ENCODE measurements at places on chromosomes 1 and 21.

DNA sequence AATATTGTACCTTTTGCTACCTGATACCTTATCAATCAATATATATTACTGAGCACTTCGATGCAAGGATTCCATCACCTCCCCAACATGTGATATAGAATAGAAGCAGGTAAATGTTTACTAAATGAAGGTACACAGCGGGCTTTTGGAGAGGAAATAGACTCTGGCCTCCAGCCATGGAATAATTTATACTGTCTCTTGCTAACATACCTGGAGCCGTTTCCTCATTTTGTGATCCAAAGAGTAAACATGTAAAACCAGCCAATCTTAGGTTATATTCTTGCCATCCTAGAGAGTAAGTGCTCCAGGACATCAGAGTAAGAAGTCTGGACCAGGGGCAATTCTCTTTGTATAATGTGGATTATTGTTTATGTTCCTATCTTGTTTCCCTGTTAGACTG, 39.4 kb downstream of the NDUFS5 start:
- no peak for DNase-seq

- DNase-seq, result no peak
Measured at GRCh38 chr1:161691846-161692245, 15.2 kb upstream of the FCRLA start.

DNA sequence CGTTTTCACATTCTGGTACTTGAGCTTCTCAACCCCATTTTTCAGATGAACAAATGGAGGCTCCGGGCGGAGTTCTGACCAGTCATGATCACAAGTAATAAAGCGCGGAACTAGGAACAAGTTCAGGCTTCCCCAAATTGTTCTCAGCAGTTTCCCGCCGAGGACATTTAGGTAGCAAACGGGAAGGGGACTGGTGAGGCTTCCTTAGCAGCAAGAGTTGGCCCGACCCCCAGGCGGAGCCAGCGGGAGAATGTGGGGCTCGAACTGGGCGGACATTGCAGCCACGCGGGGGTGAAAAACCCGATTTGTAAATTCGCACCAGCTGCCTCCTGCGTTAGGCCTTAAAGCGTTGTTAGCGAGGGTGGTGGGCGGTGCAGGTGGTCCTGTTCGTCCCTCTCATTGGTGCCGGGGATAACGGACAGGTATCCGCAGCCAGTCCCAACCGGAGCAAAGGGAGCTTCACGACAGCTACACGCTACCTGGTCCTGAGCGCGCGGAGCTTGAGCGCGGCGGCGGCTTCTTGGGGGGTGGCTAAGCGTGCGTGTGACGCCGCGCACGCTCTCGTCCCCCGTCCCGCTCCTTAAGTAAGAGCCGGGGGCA, 15.3 kb downstream of the SEMA6C start:
- peak; percentile 88 for DNase-seq

- no peak for DNase-seq
Measured at GRCh38 chr1:29218223-29218622, 12.5 kb downstream of the MECR start.

- no peak for DNase-seq
Measured at GRCh38 chr1:182910143-182910542, 42.8 kb downstream of the SHCBP1L start.

GRCh38 chr1:203296460-203297073, 8.8 kb upstream of the BTG2 start:
- DNase-seq, result peak; percentile 17

- no peak for DNase-seq
Measured at GRCh38 chr1:201568859-201569294, 29.9 kb downstream of the NAV1 start.

- DNase-seq, result no peak
Measured at GRCh38 chr1:154411525-154411924, 6.4 kb downstream of the IL6R start.

DNA sequence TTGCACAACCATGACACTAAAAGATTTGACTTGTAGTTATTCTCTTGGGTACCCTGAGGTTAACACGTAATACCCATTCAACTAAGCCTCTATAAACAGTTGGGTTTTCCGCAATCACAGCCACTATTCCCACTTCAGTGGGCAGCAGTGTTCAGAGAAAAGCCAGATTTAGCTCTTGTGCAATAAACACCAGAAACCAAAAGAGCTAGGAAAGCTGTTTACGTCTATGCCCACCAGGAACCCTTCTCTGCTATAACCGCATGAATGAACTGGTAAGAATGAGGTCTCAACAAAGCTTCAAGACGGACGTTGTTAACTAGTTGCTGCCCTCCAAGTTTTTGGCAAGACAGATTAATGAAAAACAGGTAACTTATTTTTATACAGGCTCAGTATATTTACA, 101.3 kb downstream of the SLC45A1 start:
- DNase-seq, result peak; percentile 65

DNA sequence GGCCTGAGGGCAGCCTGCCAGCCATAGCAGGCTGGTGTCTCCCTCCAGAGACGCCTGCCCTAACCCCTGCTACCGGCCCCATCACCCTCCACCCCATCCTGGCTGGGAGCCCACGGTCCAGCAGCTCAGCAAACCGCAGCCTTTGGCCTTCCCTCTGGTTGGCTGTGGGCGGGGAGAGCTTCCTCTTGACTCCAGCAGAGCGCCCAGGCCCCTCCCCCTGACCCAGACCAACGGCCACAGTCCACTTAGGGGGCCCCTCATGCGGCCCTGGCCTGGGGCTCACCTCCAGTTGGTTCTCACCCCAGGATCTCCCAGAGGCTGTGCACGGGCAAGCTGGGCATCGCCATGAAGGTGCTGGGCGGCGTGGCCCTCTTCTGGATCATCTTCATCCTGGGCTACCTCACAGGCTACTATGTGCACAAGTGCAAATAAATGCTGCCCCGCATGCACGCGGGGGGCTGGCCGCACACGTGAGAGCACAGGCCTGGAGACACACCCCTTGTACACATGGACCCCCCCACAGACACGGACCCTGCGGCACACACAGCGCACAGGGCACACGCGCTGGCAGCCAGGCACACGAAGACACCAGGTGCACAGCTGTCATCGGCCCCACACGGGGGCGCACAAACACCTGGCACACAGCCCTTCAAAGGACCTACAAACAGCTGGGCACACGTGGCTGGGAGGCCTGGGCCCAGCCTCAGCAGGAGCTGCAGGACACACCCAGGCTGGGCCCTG, 3.1 kb downstream of the SMIM1 start:
- DNase-seq, result peak; percentile 47

DNA sequence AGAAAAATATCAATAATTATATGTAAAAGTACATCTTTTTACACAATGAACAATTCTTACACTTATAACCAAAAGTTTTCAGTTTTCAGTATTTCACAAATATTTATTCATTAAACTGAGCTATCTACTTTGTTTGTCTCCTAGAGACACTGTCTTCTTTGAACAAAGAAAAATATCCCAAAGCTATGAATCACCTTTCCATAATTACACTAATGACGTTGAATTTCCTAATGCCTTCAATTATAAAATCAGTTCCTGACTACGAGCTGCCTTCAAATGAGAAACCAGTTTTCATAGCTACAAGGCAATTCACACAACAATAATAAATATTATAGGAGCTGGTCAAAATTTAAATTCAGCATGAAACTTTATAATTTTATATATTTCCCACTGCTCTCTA, 201.8 kb upstream of the BRINP3 start:
- DNase-seq, result no peak

GRCh38 chr1:106396020-106396419, 660.5 kb upstream of the PRMT6 start:
- DNase-seq, result no peak

DNA sequence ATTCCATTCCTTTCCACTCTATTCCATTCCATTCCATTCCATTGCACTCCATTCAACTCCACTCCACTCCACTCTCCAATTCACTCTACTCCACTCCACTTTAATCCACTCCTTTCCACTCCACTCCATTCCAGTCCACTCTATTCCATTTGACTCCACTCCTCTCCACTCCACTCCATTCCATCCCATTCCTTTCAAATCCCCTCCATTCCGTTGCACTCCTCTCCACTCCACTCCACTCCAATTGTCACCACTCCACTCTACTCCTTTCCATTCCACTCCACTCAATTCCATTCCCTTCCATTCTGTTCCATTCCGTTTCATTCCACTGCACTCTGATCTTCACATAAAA, 2563.7 kb upstream of the TPTE start:
- no peak for DNase-seq

DNA sequence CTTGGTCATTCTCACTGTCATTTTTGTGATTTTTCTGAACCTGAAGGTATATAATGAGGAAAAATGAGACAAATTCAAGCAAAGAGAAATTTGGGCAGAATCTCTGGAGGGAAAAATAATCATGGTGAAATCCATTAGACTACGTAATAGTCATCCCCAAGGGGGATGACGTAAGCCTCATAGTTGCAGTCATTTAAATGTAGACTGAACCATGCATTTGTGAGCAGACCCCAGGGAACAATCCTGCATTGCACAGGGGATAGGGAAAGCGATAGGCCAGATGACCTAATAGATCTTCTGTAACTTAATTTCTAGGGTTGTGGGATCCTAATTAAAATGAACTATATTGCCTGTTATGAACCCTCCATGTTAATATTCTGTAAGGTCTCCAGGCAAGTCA, 167.4 kb upstream of the C1orf21 start:
- DNase-seq, result no peak

GRCh38 chr1:80917225-80917624, 883.5 kb upstream of the ADGRL2 start:
- no peak for DNase-seq

DNA sequence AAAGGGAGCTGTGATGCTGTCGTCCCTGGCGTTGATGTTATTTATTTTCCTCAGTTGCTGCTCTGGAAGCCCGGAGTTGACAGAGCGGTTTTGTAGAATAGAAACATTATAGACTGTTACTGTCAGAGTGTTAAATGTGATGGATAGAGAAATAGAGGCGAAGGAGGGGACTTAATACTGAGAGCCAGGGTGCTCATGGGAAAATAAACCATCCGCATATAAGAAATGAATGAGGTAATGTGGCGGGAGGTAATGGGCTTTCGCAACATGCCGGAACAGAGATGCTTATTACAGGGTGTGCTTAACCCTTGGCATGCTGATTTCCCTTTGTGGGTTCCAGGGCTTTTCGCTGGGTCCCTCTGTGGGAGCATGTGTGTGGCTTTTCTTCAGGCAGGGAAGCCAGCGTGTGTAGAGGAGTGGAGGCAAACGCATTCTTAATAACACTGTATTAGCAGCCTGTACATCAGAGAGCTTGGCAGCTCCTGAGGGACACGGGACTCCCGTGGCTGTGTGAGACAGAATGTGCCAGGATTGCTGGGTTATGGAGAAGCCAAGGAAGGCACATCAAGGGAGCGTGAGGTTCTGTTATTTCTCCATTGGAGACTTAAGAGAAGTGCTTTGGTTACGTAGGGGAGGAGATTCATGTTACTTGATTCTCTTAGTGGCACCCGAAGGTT, 141.0 kb downstream of the PBX1 start:
- DNase-seq, result no peak

DNA sequence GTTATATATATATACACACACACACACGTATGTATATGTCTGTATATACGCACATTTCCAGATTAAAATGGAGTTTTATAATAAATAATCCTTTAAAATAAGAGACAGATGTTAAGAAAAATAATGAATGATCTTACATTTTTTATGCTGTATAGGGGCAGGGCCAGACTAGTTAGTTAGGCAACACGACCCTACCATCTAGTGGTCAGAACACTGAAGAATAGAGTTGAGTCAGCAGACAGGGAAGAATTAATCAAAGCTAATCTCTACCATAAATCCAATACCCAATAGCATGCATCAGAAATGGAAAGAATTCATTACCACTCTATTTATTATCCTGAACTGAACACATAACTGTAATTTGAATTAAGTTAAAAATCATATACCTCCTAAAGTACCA, 156.7 kb downstream of the BRINP3 start:
- DNase-seq, result peak; percentile 44
